ENCODE measurements at places on chromosomes 7 and 10.

GRCh38 chr10:123459371-123460091 is 206.6 kb upstream of the GPR26 start:
- DNase-seq = no peak

GRCh38 chr7:74194686-74195085 is 15.1 kb upstream of the LAT2 start:
- DNase-seq = no peak

- DNase-seq = no peak
These were observed 122.3 kb upstream of the MDFIC start for GRCh38 chr7:114799628-114800028.

- no peak for DNase-seq
These were observed 85.1 kb downstream of the MGMT start for GRCh38 chr10:129552119-129552518.

- no peak for DNase-seq
These were observed 167.8 kb downstream of the HDAC9 start for GRCh38 chr7:18663321-18663720.

GRCh38 chr7:157474685-157475084 is 137.9 kb downstream of the DNAJB6 start:
- DNase-seq = peak; percentile 12

DNA sequence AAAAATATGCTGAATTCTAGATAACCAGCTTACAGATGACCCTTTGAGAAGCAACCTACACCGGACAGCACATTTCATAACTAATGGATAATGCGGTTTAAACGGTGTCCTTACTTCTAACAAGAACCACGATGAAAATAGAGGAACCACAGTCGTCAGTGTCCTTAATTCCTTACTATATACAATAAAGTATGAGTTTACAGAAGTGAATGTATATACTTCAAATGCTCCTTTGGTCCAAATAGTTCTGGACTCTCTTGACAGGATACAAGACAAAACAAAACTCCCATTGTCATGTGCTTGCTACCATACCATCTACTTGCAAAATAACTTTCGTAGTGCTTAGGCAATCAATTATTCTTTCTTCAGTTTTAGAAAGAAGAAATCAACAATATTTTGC is 2.4 kb downstream of the NAMPT start:
- DNase-seq = no peak

DNA sequence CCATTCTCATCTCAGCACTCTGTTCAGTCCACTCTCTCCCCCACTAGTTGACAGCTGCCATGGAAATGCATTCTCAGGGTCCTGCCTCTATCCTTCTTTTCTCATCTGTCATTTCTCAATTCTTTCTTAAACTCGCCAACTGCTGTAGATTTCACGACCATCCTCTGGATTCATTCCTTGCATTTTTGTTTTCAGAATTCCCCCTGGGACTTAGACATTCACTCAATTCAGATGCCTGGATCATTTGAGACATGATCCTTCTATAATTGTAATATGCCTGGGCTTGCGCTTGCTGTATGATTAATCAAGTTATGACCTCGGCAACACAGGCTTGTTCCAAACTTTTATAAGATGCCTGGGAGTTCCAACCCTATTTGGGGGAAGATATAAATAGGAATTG is 104.5 kb downstream of the RAB11FIP2 start:
- peak; percentile 14 for DNase-seq

DNA sequence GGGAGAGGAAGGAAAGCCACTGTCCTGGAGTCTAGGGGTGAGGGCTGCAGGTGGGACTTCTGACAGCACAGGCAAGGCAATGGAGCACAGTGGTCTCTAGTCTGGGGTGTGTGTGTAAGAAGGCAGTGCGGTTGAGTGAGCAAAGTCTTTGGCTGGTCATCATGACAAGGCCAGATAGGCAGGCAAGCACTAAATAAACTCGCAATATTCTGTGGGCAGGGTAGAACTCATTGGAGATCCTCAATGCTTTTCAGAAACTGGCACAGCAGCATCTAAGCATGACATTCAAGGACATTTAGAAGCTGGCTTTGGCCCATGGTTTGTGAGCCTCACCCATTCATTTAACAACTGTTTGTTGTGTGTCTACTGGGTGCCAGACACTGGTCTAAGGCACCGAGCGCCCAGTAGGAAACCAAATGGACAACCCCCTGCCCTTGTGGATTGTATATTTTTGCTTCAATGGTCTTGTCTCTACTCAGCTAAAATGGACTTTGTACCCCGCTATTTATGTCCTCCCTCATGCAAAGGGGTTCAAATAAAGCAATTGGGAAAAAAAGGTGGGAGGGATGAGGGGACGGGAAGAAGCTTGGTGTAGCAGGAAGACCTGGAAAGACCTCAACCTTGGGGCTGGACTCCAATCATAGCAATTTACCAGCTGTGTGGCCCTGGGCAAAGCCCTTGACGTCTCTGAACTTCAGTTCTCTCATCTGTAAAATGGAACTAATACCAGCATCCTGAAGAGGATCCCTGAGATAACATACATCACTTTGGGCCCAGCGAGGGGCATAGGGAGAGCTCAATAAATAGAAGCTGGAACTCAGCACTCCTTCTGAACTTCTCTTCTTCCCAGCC is 116.0 kb downstream of the NEURL1 start:
- DNase-seq = no peak
